ENCODE measurements at places on chromosomes 7 and 10.

DNA sequence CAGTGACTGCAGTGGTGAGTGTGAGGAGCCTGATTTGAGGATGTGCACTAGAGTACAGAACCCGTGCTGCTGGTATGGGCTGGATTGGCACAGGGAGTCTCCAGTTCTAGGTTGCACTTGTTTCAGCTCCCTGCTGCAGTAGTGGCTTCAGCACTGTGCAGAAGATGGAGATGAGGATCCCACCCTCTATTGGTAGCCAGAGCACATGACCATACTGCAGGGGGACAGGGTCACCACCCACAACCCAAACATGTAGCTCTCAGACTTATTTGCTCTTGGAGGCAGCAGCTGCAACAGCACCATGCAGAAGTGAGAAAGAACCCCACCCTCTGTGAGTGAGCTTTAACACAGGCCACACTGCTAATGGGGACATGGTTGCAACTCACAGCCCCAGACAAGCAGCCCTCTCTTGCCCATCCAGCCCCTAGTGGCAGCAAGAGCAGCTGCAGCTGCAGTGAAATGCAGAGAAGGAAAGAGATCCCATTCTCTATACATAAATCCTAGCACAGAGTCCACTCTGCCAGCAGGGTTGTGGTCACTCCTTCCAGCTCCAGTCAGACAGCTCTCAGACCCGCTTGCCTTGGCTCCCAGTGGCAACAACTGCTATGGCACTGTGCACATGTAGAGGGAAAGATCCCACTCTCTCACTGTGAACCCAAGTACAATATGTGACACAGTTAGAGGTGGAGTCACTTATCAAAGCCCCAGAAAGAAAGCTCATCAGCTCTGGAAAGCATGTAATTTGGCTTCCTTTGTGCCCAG lies 51.4 kb upstream of the SCIN start:
- no peak for DNase-seq

GRCh38 chr10:20993830-20994527 lies 96.9 kb upstream of the NEBL start:
- no peak for DNase-seq

DNA sequence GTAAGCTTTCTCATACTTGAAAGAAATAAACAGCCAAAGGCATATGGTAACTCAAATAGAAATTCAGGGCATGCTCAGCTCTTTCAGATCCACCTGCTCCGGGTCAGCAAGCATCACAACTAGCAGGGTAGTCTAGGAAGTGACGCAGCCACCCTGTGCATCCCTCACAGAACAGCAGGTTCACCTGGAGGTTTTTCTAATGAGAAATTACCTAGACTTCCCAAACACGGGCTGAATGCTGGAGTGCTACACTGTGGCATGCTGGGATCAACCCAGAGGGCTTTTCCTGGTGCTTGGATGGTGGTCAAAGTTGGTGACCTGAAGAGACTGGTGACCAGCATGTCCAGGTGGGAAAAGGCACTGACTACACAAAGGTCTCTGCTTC lies 66.8 kb upstream of the DNAJB6 start:
- no peak for DNase-seq

DNA sequence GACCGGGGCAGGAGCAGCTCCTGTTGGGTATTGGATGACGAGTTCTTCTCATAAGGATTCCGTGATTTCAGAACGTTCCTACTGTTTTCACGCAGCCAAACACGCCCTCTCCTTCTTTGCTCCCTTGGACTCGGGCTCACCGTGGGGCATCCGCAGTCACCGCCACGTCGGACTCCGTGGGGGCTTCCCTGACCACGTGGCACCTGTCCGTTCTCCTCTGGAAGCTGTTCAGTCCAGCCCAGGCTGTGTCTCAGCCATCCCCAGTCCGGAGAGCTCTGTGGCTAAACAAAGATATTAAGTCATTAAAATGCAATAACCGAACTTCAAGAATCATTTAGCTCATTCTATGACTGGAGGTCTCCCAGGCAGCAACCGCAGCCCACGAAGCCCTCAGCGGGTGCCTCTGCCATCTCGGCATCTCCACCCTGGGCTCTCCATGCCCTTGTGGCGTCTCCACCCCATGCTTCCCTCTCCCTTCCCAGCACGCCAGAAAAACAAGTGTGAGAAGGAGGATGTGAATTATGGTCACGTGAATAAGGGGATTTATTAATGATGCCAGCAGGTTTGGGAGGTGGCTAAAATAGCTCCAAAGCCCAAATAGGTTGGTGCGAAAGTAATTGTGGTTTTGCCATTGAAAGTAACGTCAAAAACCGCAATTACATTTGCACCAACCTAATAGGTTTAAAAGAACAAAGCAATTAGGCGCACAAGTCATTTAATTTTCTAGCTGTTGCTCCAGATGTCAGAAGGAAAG lies 224.6 kb upstream of the PPP2R2D start:
- no peak for DNase-seq

GRCh38 chr7:31640381-31640780 lies 46.6 kb upstream of the PPP1R17 start:
- DNase-seq, result no peak

- no peak for DNase-seq
Observed at GRCh38 chr7:28697913-28698563, 260.1 kb downstream of the TRIL start.

DNA sequence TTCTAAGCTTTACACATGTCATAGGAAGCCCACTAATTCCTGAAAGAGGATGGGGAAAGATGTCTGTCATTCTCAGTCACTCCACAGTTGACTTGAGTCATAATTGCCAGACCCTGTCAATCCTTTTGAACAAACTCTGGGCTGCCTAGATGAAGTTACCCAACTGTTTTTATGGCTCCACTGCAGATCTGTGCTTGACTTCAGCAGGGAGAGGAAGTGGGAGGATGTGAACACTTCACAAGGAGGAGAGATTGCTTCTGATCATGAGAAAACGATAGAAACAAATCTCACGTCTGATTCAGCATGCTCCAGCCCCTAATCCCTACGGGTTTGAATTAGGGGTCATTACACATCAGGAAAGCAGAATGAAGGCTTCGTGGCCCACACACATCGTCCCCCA lies 596.6 kb upstream of the CELF2 start:
- no peak for DNase-seq

- no peak for DNase-seq
Observed at GRCh38 chr10:110754375-110755105, 110.4 kb downstream of the RBM20 start.

- DNase-seq, result no peak
Observed at GRCh38 chr7:19589446-19589845, 119.4 kb downstream of the POLR1F start.

- no peak for DNase-seq
Observed at GRCh38 chr10:114397651-114398145, 6.6 kb downstream of the AFAP1L2 start.

GRCh38 chr10:71206911-71207310 lies 5.5 kb upstream of the UNC5B start:
- no peak for DNase-seq

DNA sequence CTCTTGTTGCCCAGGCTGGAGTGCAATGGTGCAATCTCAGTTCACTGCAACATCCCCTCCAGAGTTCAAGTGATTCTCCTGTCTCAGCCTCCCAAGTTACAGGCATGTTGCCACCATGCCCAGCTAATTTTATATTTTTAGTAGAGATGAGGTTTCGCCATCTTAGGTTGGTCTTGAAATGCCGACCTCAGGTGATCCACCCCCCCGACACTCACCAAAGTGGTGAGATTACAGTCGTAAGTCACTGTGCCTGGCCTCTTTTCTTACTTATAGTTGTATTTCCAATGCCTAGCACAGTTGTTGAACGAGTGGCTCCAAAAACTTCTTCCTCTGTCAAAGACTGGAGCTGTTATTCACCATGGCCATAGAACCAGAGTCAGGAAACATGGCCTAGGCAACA lies 6.7 kb downstream of the RNF216 start:
- DNase-seq, result no peak

- DNase-seq, result no peak
Observed at GRCh38 chr10:94193466-94193924, 169.2 kb downstream of the NOC3L start.

GRCh38 chr7:85774986-85775385 lies 588.1 kb upstream of the SEMA3D start:
- DNase-seq, result no peak

Measured in activated T-cell treated with anti-CD3 and anti-CD28 coated beads, Interleukin-2, amount 50 U/mL, for 1 hour (primary cell).